ENCODE measurements at places on chromosomes 4 and X.

- no peak for DNase-seq
Observed at GRCh38 chr4:7865533-7865932, 74.1 kb downstream of the AFAP1 start.

DNA sequence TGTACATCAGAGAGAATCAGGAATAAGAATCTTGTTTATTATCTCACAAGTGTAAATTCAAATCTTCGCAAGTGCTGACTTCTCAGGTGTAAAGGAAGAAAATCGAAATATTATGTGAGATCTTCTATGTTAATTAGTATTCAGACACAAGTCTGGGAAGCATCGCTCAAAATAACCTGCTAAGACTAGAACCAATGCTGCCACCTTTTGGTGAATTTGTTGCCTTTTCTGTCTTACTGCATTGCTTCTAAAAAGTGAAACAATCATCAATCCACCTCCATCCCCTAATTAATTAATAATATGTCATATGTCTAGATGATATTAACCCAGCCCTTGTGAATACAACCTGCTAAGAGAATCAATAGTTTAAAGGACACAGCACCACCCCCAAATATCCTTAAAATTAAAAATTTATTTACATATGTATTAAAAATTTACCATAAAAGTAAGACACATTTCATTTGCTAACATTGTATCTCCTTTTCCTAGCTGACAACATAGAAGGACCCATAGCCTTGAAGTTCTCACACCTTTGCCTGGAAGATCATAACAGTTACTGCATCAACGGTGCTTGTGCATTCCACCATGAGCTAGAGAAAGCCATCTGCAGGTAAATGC is 3.5 kb downstream of the EPGN start:
- no peak for DNase-seq

- no peak for DNase-seq
Observed at GRCh38 chrX:92232182-92232581, 453.0 kb downstream of the PCDH11X start.

- no peak for DNase-seq
Observed at GRCh38 chrX:82218361-82218760, 1016.5 kb downstream of the SH3BGRL start.

DNA sequence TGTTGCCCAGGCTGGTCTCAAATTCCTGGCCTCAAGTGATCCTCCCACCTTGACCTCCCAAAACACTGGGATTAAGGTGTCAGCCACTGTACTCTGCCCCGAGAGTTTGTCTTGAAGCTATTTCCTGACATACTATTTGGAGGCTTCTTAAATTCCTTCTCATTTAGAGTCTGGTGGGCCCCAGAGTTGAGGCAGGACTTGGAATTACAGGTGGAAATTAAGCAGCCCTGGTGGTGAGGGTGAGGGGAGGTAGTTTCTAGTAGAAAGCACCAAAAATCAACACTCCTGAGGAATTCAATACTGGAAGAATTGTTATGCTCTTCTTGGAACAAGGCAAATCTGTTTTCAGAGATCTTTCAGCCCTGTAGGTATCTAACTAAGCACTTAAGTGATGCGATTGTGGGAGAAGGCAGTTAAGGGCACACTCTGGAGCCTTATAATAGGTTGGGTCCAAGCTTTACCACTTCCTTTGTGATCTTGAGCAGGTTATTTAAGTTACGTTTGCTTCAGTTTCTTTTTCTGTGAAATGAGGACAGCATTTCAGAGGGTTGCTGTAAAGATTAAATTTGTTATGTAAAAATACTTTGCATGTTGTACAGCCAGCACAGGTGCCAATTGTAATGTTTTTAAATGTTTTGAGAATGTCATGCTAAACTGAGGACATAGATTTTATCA is 200.7 kb downstream of the SOWAHB start:
- no peak for DNase-seq

DNA sequence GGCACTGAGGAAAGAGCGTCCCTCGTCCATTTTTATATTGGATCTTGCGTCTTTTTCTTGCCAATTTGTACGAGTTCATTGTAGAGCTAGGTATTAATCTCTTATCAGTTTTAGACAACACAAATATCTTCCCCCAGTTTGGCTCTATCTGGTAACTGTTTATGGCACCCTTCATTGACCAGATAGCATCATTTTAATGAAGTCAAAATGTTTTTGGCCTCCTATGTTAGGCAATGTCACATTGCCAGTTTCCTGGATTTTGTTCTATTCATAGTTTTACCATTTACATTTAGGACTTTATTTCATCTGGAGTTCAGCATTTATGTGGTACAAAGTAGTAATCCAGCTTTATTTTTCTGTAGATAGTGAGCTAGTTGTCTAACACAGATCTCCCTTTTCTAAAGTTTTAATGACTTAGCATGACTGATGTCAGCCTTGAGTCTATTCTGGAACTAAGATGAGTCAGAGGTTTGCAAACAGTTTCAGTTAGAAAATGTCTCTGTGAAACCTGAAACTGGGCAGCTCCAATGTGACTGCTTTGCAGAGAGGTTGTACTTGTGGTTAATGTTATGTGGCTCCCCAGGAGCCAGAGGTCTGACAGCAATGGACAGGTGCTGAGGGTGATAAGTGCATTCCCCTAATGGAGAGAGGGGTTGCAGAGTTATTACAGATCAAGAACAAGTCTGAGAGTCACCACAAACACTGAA is 5.3 kb upstream of the STBD1 start:
- DNase-seq, result no peak

DNA sequence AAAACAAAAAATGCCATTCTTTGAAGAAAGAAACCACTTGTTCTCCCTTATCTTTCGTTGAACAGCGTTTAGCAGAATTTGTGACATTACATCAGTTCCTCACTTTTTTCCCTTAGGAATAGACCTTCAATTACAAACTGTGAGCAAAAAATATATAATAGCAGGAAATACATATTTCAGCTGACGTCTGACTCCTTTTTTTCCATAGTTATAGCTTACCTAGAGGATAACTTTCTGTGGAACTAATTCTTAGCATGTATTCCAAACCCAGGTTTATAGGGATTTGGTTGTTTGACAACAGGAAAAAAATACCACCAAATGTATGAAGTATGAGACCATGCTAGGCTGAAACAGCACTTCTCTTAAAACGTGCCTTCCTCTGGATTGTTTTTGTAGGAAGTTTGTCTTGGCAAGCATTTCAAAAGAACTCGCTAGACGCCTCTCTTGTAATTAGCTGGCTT is 2.0 kb upstream of the LIMCH1 start:
- no peak for DNase-seq

DNA sequence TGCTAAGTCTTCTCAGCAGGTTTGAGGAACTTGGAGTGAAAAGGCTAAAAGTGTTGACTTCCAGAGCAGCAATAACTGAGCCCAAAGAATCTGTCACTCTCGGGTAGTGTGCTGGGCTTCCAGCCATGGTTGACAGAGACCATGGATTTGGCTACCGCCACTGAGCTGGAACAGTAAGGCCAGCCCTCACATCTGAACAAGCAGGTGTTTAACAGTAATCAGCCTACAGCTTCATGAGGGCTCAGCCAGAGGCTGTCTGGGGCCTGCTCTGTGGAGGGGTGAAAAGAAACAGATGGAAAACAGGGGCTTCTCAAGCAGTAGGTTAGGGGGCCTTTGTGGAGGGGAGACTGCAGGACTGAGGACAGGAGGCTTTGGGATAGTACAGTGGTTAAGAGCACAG is 14.9 kb downstream of the RASL11B start:
- DNase-seq, result no peak

DNA sequence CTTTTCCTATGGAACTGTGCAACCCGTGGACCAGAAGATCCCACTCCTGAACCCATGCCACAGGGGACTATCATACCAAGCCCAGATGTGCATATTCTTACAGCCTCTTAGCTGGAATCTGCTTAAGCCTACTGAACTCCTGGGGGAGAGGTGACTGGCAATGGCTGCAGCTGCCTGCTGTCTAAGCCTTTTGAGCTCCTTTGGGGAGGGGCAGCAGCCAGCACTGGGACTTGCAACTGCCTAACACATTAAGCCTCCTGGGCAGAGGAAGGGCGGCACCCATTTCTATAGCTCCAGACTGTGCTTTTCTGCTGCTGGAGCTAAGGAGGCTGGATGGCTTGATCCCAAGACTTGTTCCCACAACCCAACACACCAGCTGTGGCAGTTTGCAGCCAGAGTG is 117.9 kb upstream of the VEGFC start:
- DNase-seq, result no peak

- DNase-seq, result no peak
Observed at GRCh38 chr4:66921433-66921832, 623.9 kb downstream of the CENPC start.

DNA sequence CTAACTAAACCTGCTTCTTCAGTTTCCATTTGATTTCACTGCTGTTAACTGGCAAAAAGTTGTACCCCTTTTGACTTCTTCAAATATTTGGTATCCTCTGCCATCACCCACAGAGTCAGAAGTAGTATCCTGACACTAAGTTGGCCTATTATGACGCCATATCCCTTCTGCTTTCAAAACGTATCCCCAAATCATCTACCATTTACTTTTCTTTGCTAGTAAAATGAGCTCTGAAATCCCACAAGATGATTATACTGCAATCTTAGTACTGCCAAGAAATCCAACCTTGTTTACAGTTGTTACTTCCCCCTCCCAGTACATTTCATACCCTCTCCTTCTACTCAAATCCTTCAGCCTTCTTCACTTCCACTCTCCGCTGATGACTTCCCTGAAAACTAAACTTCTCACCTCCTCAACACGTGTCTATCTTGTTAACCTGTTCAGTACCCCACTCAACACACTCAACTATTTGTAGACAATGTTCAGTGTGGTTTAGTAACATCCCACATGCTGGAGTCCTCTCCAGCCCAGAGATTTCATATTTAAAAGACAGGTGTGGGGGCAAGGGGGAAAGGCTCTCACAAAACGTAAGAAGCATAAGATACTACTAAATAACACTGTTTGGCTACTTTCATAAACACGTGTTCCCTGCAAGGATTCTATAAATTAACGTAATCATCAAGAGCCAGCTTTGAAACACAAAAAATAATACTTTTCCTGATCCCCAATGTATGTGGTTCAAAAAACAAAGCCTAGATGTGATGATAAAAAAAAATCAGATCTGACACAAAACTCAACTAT is 1.3 kb downstream of the NAF1 start:
- DNase-seq, result no peak

- DNase-seq, result no peak
Observed at GRCh38 chr4:1445716-1446445, 39.6 kb upstream of the NKX1-1 start.

GRCh38 chrX:110442635-110443034 is 84.0 kb downstream of the RTL9 start:
- DNase-seq, result no peak

GRCh38 chr4:135227842-135228241 is 1026.3 kb upstream of the PABPC4L start:
- DNase-seq, result no peak

DNA sequence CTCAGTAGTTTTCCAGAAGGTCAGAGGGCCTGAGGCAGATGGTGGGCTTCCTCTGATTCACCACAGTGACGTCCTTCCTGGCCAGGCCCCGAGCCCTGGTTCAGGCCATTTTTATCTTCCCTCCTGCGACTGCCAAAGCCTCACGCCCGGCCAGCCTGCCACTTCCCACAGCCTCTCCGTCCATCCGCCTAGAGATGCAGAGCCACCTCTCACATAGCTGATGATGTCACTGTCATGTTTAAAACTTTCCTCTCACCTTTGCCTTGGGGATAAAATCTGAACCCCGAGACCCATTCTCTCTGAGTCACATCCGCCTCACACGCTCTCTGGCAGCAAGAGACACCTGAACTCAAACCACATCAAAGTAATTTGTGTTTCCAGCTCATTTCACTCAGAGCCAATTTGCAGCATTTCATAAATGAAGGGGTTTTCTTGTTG is 175.3 kb downstream of the QDPR start:
- peak; percentile 15 for DNase-seq

- DNase-seq, result no peak
Observed at GRCh38 chr4:23602720-23603119, 287.1 kb downstream of the PPARGC1A start.

- DNase-seq, result no peak
Observed at GRCh38 chr4:38681281-38681991, 17.4 kb downstream of the KLF3 start.

GRCh38 chr4:6241062-6241845 is 28.4 kb upstream of the WFS1 start:
- DNase-seq, result no peak

- DNase-seq, result no peak
Observed at GRCh38 chrX:54931107-54931506, 10.5 kb downstream of the TRO start.

- DNase-seq, result no peak
Observed at GRCh38 chr4:184401397-184402171, 72.8 kb downstream of the IRF2 start.

GRCh38 chr4:76160355-76160754 is 12.2 kb upstream of the NUP54 start:
- no peak for DNase-seq
